ENCODE measurements at places on chromosomes 16 and 17.

DNA sequence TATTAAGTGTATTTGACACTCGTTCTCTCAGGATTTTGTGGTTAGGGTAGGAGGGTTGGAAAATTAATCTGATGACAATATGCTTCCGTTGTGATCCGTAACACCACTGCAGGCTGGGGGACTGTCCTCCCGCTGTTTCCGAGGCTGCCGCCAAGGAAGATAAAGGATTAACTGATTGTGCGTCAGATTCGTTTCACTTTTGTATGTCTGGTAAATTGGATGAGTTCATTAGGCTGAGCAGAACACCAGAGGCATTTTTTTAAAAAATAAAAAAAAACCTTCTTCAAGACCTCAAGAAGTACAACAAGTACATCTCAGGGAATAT, 486.7 kb upstream of the SALL1 start:
- no peak for DNase-seq

DNA sequence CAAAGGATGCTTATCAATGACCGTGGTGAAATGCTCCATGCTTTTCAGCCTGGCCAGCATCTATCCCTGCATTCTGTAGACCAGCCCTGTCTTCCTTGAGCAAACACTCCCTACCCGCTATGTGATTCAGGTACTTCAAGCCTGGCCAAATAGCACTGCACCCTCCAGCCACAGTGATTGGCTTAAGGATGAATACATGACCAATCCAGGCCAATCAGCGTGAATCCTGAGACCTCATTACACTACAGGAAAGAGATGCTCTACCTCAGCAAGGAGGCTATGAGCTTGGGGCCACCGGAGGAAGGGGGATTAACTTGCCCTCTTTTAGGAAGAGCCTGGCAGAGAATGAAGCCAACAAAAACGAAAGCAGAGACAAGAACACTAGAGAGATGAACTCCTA, 162.5 kb downstream of the ZNF423 start:
- DNase-seq: no peak

- DNase-seq: no peak
These were observed 42.0 kb downstream of the MGAT5B start for GRCh38 chr17:76909971-76910760.

- no peak for DNase-seq
These were observed 121.0 kb upstream of the TOB1 start for GRCh38 chr17:50986989-50987660.

- DNase-seq: no peak
These were observed 77.6 kb upstream of the RBL2 start for GRCh38 chr16:53356478-53357207.

- DNase-seq: peak; percentile 26
These were observed 26.2 kb upstream of the OSGIN1 start for GRCh38 chr16:83926726-83927397.

- DNase-seq: no peak
These were observed 86.9 kb downstream of the MRM3 start for GRCh38 chr17:869086-869485.

- no peak for DNase-seq
These were observed 59.4 kb upstream of the SIAH1 start for GRCh38 chr16:48444574-48444973.

DNA sequence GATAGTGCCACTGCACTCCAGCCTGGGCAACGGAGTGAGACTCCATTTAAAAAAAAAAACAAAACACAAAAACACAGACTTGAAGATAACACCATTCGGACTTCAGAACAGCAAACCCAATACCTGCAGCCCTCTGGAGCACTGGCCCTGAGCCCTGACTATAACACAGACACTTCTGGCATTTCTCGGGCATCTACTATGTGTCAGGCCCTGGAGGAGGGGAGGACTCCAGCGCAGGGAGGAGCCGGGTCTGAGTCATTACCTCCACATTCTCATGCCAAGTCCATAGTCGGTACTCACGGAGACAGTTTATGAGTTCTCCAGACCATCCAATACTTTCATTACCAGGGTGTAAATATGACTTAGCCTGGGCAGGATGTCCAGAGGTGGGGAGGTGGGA, 48.8 kb downstream of the PITPNM3 start:
- no peak for DNase-seq

- DNase-seq: no peak
These were observed 121.9 kb upstream of the GSE1 start for GRCh38 chr16:85491058-85491771.

- DNase-seq: no peak
These were observed 834 bp upstream of the STAT3 start for GRCh38 chr17:42389135-42389417.

- no peak for DNase-seq
These were observed 106.0 kb downstream of the COPRS start for GRCh38 chr17:31753011-31753410.

GRCh38 chr17:42553866-42554249, 1.1 kb downstream of the HSD17B1 start:
- no peak for DNase-seq

- DNase-seq: no peak
These were observed 10.1 kb downstream of the GCGR start for GRCh38 chr17:81813861-81814683.

Data from stimulated activated CD8-positive, alpha-beta memory T cell treated with anti-CD3 and anti-CD28 coated beads, Interleukin-7, amount 100 ng/mL, for 1 hour (primary cell).